Nephron progenitor cell (in vitro differentiated cells): ENCODE measurements at places on chromosomes 13 and 19.

- DNase-seq: no peak
Observed at GRCh38 chr19:38737921-38738737, 6.1 kb downstream of the CAPN12 start.

GRCh38 chr13:113887700-113888201 is 23.9 kb upstream of the GAS6 start:
- no peak for DNase-seq

DNA sequence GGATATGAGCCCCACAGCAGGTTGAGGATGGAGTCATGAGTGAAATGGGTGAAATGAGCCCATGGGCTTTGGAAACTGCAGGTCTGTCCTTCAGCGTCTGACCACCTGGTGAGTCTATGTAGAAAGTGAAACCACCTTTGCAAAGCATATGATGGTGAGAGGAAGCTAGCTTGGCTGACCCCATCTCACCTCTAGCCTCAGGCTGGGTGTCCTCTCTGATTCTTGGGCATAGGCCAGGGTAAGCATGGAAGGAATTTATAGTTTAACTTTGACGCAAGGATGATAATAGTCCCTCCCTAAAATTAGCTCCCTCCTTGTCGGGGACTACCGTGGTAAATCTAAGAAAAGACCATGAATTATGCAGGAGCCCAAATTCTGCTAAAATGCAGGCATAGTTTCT is 16.8 kb upstream of the PSG9 start:
- DNase-seq: no peak

- DNase-seq: no peak
Observed at GRCh38 chr13:50277127-50277526, 261.9 kb downstream of the KCNRG start.

GRCh38 chr13:30936971-30937370 is 4.5 kb downstream of the TEX26 start:
- DNase-seq: no peak

DNA sequence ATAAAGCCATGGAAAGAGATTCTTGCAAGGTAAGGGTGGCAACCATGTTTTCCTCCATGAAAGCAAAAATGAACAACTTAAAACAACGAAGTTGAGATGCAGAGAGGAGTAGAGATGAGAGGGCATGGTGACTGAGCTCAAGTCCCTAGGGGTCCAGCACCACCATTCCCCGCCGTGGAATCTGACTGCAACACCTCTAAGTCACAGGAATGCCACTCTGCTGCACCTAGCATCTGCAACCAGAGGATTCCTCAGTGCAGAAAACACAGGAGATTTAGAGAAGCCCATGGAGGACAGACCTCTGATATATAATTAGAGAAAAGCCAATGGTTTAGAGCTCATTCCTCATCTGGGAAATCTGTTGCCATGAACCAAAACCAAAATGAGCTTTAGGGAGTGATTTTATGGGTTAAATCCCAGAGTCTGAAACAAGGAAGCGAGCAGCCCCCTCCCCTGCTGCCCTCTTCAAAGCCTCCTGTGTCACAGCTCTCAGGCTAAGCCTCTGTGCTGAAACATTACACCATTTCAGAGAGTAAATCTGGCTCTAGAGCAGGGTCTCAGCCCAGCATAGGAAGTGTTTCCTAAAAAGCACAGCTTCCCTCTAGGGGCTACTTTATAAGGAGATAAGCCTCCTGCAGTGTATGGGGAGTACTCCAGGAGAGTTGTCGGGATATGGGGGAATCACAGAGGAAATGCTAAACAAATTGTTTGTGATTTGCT is 1043.6 kb downstream of the UQCRFS1 start:
- DNase-seq: peak; percentile 46

- no peak for DNase-seq
Observed at GRCh38 chr13:44810061-44810840, 179.0 kb downstream of the NUFIP1 start.

- DNase-seq: no peak
Observed at GRCh38 chr13:30375265-30375835, 46.9 kb upstream of the UBE2L5 start.

DNA sequence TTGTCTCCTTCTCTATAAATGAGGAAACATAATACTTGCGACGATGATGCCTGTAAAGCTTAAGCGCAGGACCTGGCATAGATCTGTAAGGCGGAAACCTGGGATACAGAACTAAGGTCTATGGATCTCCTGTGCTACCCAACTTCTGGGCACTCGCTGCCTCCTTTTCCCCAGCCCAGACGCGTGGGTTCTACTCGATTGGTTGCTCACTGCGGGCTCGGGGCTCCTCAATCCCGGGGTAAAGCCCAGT is 615 bp upstream of the PSMC4 start:
- no peak for DNase-seq

GRCh38 chr13:48159401-48159800 is 64.5 kb upstream of the MED4 start:
- no peak for DNase-seq

DNA sequence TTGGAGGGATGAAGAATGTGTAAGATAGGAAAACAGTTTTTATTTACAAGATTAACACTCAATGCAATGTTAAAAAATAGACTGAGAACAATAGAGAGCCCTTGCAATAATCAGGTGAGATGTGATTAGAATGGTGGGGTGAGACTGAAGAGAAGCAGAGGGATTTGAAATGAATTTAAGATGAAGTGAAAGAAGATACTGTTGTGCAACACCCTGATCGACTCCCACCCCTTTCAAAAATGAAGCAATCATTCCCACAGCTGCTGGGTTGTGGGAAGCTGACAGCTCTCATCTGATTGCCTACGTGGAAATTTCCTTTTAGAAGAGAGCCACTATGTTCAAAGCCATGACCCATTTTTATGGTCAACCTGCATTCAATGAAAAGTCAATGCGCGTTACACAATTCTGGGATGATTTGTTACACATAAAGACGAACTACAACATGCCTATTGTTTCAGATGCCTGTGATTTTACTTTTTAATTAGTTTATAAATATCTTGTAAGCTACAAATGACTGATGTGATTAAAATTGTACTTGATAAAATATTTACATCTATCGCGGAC is 1374.8 kb downstream of the PCDH9 start:
- DNase-seq: no peak

- DNase-seq: no peak
Observed at GRCh38 chr19:54094426-54095000, 6.1 kb downstream of the OSCAR start.

DNA sequence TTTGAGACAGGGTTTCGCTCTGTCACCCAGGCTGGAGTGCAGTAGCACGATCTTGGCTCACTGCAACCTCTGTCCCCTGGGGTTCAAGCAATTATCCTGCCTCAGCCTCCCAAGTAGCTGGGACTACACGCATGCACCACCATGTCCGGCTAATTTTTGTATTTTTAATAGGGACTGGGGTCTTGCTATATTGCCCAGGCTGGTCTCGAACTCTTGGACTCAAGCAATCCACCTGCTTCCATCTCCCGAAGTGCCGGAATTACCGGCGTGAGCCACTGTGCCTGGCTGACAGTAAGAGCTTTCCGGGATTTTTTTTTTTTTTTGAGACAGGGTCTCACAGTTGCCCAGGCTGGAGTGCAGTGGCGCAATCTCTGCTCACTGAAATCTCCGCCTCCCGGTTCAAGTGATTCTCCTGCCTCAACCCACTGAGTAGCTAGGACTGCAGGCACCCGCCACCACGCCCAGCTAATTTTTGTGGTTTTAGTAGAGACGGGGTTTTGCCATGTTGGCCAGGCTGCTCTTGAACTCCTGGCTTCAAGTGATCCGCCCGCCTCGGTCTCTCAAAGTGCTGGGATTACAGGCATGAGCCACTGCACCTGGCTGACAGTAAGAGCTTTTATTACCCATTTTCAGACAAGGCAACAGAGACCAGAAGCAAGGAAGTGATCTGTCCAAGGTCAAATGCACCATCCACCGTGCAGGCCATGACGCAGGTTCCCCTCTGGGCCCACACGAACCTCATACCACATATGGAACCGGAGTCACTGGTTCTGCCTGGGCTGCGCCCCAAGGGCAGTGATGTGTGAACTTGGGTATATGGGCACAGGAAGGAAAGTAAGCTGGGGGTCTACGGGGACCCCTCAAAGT is 21.0 kb downstream of the RFX1 start:
- no peak for DNase-seq

- no peak for DNase-seq
Observed at GRCh38 chr13:94799299-94799698, 87.0 kb upstream of the SOX21 start.

GRCh38 chr19:30153326-30154210 is 211.5 kb downstream of the URI1 start:
- no peak for DNase-seq

GRCh38 chr19:51535535-51535934 is 4.1 kb upstream of the SIGLEC6 start:
- no peak for DNase-seq

GRCh38 chr19:3270902-3271301 is 46.4 kb downstream of the CELF5 start:
- DNase-seq: no peak

DNA sequence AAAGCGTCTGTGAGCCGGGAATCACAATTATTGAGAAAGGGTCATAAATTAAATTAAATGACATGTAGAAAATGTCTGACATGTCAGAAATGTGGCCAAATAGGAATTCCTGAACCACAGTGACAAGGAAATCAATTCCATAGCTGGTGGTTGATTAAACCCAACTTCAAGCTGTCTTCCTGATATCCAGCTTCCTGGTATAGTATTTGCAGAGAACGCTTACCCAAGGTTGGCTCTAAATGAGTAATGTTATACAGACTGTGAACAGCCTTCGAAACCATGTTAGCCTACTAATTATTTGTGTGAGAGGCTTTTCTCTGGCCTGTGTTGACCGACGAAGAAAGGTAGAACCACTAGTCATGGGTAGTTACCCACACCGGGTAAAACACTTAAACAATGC is 347.2 kb downstream of the RFC3 start:
- no peak for DNase-seq

- DNase-seq: no peak
Observed at GRCh38 chr19:28425046-28425931, 787.7 kb downstream of the UQCRFS1 start.

DNA sequence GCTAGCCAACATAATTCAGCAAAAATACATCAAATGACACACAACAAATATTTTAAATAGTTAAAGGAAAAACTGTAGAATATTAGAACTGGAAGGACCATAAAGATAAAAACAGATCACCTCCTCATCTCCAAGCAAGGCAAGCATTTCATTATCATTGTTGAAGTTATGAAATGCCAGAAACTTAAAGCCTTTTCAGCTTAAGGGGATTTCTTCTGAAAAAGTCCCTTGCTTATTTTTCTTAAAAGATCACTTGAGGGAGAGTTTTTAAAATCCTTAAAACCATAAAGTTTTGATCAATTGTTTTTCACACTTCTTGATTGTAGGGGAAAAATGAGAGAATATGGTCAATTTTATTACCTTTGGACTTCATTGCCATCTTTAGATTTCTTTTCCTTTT is 37.4 kb downstream of the FLT1 start:
- no peak for DNase-seq

DNA sequence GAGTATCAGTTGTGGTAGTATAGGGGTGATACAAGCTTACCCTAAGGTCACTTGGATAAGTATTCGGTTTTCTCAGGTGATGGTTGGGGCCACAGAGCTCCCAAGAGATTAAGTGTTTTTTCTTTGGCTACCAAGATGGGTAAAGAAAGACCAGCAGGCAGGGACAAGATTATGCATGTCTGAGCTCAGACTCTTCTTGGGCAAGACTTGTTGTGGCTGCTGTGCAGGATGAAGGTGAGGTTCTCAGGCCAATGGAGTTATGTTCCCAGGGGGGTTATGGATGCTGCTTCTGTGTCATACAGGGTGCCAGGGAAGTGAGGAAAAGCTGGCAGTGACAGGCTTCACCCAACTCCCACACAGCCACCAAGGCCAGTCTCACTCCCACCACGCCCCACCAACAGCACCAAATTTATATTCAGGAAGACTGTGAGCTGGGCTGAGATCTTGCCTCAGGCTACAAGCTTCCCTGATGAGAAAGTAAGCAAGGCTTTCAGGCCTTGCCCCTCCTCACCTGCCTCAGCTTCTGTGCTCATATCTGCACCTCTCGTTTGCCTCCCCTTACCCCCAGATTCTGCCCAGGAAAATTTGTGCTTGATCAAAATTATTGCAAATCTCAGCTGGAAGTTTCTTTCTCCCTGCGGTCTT is 511.8 kb upstream of the SLITRK1 start:
- no peak for DNase-seq

DNA sequence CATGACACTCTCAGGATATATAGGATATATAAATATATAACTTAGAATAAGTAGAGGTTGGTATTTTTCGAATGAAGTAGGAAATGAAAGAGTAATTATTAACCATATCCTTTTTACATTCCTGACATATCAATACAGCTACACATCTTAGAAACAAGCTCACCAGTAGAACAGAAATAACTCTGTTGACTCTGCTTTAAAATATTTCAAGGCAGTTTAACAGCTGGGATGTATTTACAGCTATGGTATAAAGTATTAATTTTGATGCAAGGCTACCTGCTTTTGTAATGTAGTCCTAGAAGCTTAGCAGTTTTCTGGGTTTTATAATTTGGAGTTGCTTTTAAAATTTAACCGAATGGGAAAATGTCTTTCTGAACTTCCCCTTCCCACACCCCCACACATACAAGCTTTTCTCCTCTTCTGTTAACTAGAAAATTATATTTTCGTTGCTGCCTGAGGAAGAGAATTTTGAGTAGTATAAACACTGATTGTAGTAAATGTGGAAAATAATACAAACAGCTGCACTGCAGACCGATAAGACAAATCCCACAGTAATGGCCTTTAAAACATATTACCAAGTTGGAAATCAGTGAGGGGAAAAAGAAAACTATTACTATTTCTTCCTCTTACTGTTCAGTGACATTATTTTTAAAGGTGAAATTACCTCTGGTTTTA is 147.7 kb downstream of the GGACT start:
- DNase-seq: no peak

DNA sequence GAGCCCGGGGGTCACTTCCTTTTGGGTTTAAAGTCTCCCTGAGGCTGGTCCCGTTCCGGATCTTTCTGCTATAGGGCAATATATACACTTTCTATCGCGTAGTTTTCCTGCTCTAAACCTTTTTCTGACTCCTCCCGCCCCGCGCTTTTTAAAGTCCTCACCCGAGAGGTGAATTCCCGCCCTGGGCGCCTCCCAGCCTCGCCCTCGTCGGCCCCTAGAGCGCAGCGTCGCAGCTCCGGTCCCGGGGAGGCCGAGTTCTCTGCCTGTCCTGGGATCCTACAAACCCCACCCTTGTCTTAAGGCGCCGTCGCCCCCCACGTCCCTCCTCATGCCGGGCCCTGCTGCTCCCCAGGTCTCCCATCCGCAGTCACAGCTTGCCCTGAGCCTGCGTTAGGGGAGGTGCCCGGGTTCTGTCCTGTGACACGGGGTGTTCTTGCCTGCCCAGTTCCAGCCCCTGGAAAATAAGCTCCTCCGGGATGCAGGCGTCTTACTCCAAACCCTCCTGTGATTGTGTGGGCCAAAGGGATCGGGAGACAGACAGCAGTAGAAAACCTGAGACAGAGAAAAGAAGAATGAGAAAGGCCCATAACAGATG is 491 bp downstream of the ZNF525 start:
- DNase-seq: peak; percentile 47

- DNase-seq: no peak
Observed at GRCh38 chr13:86946734-86947133, 724.4 kb upstream of the SLITRK5 start.
